ENCODE measurements at places on chromosomes 13 and 19.

DNA sequence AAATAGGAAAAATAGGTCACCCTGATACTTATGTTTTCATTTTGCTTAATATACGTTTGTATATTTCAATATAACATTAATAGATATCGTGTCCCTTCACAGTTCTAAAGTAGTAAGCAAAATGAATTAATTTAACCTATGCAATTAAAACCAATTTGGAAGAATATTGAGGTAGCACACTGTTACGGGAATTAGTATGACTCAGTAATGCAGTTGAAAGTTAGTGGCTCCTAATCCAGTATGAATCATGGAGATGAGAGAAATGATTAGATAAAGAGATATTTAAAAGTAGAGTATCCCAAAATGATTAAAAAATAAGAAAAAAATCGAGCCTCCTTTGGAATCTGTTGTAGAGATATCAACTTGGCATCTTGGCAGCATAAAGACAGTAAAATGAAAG, 177.0 kb upstream of the SLITRK6 start:
- DNase-seq, result no peak

- no peak for DNase-seq
Measured at GRCh38 chr19:32599736-32600157, 18.8 kb downstream of the PDCD5 start.

- DNase-seq, result no peak
Measured at GRCh38 chr19:9078651-9079050, 8.2 kb upstream of the OR1M1 start.

DNA sequence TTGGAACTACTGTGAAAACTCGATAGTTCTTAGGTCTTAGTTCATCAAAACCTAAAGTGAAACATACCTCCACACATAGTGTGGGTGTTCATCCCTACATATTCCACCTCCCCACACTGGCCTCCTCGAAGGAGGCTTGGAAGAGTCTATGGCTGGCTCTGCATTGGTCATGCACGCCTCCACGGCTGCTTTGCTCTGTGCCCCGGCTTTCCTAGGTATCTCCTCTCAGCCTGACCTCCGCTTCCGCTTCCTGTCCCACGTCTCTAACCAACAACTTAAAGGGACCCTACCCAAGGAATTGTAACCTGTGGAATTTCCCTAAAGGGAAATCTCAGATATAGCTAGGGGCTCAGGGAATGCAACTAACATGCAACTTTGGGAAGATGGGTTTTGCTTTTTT, 79.7 kb upstream of the MBNL2 start:
- no peak for DNase-seq

DNA sequence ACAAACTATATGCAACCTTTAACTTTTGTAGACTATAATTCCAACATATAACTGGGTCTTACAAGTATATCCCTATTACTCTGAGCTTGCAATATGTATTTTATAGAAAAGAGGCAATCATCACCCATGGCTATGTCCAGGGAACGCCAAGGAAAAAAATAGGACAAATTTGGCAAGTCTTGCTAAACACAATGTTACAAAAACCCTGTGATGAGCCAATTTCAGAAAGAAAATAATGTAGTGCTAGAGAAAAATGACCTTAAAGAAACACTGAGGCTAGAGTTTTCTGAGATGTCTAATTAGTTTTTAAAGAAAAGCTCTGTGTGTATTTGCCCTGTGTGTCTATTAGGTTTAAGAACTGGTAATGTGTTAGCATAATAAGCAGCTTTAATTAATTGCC, 68.0 kb upstream of the FREM2 start:
- DNase-seq, result no peak

DNA sequence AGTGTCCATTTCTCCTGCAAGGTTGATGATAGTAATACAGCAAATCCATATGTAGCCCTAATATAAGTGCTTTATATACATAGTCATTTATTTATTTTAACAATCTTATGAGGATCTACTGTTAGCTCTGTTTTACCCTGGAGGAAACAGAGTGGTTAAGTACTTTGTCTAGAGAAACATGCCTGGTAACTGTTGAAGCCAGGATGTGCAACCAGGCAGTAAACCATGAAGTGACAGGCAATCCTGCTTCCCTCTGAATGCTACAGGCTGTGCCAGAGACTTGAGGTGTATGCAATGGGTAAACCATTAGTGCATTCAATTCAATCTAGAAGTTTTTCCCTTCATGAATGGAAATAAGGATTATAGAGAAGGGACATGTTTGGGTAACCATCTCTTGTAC, 911.0 kb downstream of the PCDH17 start:
- DNase-seq, result no peak

GRCh38 chr19:5436106-5436947, 18.9 kb upstream of the ZNRF4 start:
- peak; percentile 95 for DNase-seq

DNA sequence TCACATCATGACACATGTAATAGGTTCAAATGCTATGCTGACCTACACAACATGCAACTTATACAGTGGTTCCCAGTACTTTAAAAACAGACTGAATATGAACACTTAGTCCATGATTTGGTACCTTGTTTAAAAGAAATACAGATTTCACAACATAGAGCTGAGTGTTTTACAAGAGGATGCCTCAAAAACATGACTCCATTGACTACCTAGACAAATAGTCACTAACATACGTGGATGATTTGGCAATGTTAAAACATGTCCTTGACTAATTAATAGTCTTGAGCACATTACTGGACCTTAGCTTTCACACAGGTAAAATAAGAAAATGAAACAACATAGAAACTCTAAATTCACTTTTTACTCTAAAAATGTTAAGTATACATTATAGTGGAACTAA, 300.1 kb downstream of the DIAPH3 start:
- no peak for DNase-seq

DNA sequence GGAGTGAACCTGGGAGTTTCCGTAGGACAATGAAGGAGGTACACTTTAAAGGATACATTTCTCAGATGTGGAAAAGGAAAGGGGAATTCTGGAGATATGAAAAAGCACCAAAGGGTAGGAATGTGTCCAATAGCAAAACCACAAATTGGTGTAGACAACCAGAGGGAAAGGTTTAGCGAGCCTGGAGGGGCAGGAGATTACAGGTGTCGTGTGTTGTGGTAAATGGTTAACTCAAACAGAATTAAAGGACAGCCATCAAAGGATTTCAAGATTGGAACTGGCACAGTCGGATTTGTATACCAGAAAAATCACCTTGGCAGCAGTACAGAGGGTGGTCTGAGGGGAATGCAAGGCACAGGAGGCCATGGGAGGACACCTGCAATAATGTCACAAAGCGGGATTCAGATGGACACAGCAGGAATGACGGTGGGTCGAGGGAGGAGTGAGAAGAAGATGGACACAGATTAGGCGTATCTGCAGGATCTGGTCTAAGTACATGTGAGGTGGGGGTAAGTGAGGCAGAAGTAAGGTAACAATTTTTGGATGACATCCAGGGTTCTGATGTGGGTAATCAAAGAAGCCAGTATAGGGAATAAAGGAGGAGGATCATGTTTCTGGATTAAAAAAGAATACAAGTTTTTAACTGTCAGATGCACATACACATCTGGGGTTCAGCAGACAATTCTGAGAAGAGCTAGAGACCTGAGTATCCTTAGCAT, 361.6 kb downstream of the KLF12 start:
- no peak for DNase-seq

GRCh38 chr13:101626925-101627555, 174.6 kb downstream of the ITGBL1 start:
- DNase-seq, result no peak

DNA sequence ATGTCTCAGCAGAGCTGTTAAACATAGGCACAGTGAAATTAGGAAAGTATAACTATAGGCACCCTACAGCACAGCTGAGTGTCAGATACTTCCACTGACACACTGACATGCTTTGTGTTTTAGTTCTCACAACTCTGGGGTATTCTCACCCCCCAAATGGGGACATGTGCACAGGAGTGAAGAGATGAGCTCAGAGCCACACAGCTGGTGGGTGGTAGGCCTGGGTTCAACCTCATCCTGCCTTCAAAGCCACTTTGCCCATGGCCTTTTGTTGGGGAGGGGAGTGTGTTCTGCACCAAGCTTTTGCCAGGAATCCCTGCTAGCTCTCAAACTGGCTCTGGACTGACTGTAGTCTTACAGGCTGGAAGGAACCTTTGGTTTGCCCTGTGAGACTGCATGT, 1.7 kb upstream of the SLC35E1 start:
- DNase-seq, result no peak

GRCh38 chr19:55223291-55224037, 5.1 kb downstream of the TMEM86B start:
- no peak for DNase-seq

DNA sequence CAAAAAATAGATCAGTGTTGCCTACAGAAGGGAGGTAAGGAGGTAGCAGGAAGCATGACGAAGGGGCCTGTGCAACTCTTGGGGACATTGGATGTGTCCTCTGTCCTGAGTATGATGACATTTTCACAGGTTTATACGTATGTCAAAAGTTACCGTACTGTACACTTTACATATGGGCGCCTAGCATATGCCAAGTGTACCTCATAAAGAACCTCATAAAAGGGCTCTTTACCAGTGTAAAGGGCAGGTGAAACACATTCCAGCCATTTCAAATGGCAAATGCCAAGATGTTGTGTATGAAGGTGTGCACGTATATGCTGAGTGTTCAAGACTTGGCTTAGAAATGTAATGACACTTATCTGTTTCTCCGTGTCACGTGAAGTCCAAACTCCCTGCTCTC, 573.4 kb downstream of the EFNB2 start:
- DNase-seq, result no peak

DNA sequence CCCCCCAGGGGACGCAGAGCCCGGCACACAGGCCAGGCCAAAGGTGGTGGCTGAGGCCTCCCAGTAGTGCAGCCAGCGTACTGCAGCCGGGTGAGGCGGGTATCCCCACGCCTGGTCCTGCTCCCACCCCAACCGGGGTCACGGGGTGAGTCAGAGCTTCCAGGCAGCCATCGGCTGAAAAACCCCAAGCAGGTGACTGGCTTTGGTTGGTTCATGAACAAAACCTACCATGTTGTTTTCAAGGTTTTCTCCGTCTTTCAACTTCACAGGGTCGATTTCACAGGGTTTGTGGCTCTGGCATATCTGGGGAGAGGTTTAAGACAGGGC, 42.1 kb upstream of the C13orf46 start:
- DNase-seq, result no peak

DNA sequence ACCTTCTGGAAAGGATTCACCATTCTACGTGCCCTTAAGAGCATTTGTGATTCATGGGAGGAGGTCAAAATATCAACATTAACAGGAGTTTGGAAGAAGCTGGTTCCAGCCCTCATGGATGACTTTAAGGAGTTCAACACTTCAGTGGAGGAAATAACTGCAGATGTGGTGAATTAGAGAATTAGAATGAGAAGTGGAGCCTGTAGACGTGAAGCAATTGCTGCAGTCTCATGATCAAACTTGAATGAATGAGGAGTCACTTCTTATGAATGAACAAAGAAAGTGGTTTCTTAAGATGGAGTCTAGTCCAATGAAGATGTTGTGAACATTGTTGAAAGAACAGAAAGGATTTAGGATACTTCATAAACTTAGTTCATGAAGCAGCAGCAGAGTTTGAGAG, 129.1 kb downstream of the TNFRSF19 start:
- no peak for DNase-seq

DNA sequence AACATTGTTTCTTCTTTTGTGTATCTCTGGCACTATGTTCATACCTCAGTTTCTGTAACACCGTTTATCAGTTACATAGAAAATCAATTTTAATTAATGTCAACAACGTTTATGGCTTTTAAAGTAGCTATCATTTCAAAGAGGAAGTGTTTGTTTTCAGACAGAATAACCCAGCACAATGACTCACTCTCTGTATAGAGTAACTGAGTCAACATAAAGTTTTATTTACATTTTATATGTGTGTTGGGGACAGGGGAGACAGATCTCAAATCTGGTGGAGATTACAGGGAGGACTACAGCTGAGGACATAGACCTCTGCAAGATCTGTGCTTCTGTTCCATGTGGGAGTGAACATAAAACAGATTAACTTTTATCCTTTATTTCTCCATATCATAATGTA, 2590.1 kb downstream of the PCDH9 start:
- DNase-seq, result no peak

- DNase-seq, result no peak
Measured at GRCh38 chr19:13153569-13154240, 3.5 kb downstream of the IER2 start.

GRCh38 chr13:98315466-98315865, 138.4 kb upstream of the RNF113B start:
- no peak for DNase-seq

DNA sequence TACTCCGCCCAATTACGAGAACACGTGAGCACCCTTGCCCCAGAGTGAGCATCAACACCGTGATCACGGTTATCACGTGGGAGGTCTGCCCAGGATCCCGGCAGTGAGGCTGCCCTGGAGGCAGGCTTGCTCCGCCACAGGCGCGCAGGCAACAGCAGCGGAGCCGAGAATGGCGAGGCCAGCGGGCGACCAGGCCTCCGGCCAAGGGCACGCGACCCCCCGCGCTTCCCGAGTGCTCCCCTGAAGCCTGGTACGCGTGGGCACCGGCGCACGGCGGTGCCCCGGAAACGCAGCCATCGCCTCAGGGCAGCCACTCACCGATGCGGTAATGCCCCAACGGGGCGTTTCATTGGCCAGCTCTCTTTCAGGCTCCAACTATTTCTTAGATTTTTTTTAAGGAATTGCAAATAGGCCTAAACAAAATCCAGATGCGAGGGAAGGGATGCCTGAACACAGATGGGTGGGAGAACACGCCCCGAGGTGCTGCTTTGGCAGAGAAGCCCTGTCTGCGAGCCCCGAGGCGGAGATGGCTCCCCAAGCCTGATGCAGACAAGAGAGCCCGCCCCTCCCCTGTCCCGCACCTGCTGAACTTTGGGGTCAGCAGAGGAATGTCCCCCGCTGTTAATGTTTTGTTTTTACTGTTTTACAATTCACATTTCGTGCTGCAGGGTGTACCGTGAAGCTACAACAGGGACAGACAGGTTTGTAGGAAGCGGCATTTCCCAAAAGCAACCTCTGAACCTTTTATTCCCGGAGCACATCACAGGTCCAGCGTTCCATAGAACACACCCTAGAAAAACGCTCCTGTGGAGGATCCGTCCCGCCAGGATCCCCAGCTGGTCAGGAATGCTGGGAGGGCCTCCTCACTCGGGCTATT, 132.7 kb downstream of the ZDHHC20 start:
- peak; percentile 76 for DNase-seq

DNA sequence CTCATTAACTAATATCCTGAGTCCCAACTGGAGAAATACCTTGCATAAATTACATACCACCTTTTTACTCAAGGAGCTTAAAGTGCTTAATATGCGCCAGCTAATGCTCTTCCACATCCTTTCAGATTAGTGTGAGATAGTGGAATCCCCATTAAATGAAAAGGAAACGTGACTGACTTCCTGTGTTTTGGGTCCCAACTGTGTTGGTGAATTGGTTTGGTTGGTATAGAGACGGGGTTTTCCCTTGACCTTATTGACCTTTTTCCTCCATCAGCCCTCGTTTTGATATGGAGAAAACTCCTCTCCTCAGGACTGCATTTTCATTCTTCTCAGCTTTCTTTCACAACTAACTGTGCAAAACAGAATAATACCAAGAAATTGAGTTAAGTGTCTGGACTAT, 163.5 kb downstream of the PAN3 start:
- no peak for DNase-seq
